ENCODE measurements at places on chromosomes 16 and 17. TPM values are rescaled to one million over a fixed set of nuclear protein-coding genes. Genes with fewer than 3 reads are reported as not detected.
A peak's percentile ranks its signal among the peaks of the same experiment; 100 is the strongest.

Gene PRSS53
- total RNA-seq, result 8.2 TPM

DNA sequence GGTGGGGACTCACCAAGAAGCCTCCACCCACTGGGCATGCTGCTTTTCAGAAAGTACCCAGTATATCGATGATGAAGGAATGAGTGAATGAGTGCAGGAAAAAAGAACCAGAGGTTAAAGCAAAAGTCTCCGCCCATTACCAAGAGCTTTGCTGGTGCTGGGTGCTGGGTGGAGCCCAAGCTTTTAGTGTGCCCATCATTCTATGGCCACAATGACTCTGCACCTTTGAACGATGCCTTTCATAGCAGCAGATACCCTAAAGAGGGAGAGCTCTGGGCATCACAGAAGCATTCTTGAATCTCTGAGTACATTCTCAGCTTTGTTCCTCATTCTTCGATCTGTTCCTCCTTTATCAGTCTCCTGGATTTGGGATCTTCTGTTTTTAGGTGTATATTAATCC is 450.7 kb upstream of the CCL2 start:
- DNase-seq, result no peak

DNA sequence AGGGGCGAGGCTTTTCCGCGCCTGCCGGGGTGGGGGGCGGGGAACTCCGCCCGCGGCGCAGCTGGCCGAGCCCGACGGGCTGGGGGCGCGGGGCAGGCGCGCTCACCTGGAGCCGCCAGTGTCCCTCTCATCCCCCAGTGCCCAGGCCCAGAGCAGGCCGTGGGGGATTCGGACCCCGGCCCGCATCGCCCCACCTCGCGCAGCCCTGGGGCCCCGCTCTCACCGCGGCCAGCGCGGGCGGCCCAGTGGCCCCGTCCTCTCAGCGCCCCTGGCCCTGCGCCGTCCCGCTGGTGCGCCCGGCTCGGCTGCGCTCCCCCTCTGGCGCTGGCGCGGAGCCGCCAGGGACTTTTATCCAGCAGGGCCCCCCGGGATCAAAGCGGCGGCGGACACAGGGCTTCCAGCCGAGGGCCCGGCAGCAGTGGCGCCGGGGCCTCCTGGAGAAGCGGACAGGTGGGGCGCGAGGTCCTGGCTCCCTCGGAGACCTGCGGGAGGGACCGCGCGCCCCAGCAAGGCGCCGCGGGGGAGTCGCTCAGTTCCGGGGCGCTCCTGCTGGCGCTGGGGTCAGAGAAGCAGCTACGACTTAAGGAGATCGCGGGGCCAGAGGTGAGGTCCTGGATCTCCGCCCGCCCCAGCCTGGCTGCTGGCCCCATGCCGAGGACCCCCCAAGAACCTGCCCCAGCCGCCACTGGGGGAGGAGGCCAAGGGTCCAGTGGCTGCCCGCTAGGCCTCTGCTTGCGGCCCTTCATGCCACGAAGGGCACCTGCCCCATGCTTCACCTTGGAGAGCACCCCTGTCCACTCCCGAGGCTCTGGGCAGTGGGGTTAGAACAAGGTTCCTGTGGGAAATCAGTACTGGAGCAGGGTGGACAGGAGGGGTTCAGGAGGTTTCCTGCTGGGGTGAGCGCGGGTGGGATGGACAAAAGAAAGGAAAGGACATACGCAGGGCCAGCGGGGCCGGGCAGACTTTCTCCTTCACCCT is 823 bp upstream of the NOTUM start:
- no peak for DNase-seq

DNA sequence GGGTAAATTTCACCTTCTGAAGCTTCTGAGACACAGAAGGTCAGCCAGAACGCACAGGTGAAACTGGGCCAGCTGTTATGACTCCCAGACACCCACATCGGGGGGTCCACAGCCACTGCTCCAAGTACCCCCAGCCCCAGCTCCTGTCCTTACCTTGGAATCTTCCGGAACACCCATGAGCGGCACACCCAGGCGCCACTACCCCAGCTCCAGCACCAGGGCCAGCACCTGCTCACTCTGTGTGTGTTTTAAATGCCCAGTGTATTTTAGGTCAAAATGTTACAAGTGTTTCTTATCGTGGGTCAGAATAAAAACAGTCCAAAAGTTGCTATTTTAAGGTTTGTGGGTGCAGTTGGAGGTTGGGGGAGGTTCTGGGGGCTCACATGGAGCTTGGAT is 116.3 kb downstream of the RMI2 start:
- no peak for DNase-seq

- no peak for DNase-seq
These were observed 113.8 kb downstream of the SOCS1 start for GRCh38 chr16:11142261-11142630.

- DNase-seq, result no peak
These were observed 314.3 kb downstream of the MAP2K6 start for GRCh38 chr17:69728816-69729215.

- no peak for DNase-seq
These were observed 34.1 kb downstream of the NME2 start for GRCh38 chr17:51200295-51200694.

DNA sequence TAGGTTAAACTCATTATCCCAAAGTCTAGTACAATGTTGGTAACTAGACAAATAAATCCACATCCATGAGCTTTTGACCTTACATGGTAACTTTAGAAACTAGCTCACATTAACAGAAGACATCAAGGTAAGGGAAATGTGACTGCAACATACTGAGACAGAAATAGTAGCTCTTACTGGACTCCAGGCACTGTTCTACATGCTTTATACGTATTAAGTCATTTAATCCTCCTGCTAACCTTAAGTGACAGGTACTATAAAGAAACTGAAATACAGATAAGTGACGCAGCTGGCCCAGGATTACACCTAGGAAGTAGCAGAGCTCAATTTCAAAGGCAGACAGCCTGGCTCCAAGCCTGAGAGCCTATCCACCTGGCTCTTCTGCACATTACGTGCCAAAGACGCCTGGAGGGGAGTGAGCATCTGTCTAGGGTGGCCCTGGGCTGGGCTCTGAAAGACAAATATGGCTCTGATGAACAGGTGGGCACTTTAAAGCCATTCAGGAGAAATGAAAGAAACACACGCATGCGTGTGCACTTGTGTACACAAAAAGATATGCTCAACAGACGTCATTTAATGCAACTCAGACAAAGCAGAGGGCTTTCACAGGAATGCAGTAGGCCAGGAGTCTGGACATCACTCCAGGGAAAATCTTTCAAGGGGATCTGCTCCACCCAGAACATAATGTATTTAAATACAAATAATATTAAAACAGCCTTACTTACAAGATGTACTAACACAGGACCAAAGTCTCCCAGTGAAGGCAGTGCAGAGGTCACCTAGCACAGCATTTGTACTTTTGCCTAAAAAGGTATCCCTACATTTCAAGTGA is 4.4 kb downstream of the ZC3H7A start:
- peak; percentile 55 for DNase-seq

All from CD4-positive, CD25-positive, alpha-beta regulatory T cell (primary cell).